ENCODE measurements at places on chromosomes 6 and 20.

DNA sequence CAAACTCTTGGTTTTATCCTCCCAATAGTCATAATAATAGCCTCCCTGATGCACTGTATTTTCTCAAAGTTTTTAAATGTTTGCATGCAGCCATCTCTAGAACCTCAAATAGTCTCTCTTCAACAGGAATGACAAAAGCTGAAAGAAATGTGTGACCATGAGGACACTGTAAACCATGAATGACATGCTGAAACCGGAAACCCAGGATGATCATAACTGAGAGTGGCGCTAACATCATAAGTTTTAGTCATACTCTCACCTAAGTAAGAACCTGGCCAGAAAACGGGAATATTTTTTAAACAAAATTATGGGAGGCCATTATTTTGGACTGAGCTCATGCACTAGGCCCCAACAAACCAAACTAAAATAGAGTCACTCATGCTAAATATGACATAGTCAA is 278.4 kb upstream of the STXBP5 start:
- DNase-seq = no peak

DNA sequence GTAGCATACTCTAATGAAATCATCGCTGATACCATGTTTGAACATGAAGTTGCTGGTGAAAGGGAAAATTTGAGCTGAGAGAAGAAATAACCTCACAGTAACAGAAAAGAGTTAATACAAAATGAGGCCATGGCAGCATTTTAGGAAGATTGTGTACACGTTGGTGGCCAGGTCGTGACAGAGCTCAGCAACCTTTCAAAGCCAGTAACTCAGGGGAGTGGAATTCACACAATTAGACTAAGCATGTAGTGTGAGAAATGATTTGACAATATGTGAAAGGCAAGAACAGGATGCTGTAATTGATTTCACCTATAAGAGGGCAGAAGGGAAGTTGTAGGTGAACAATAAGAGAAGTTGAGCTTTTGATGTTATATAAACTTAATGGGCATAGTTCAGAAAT is 246.3 kb downstream of the OGFRL1 start:
- DNase-seq = no peak

GRCh38 chr6:136184738-136185137 is 65.4 kb downstream of the MTFR2 start:
- no peak for DNase-seq

GRCh38 chr6:169896826-169897456 is 145.5 kb downstream of the ERMARD start:
- DNase-seq = no peak

GRCh38 chr6:25652007-25652515 is at the start of gene SCGN:
Gene SCGN, plus strand, starts transcription at chr6:25652215. Its CDS starts 189 bp downstream, at chr6:25652404.
- no peak for DNase-seq

DNA sequence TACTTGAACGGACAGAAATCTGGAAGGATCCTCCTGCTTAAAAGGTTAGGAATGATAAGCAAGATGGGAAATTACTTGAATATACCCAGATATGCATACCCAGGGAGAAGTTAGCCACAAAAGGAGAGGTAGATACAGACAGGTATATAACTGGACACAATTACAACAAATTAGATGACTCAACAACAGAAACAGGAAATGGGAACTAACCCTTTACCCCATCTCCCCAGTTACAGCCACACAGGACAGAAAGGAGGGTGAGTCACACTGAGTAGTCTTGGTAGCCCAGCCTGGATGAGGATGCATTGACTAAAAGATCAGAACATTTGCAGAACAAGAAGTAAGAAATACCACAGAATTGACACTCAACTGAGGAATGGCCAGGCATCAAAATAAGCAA is 61.2 kb downstream of the C6orf52 start:
- no peak for DNase-seq

DNA sequence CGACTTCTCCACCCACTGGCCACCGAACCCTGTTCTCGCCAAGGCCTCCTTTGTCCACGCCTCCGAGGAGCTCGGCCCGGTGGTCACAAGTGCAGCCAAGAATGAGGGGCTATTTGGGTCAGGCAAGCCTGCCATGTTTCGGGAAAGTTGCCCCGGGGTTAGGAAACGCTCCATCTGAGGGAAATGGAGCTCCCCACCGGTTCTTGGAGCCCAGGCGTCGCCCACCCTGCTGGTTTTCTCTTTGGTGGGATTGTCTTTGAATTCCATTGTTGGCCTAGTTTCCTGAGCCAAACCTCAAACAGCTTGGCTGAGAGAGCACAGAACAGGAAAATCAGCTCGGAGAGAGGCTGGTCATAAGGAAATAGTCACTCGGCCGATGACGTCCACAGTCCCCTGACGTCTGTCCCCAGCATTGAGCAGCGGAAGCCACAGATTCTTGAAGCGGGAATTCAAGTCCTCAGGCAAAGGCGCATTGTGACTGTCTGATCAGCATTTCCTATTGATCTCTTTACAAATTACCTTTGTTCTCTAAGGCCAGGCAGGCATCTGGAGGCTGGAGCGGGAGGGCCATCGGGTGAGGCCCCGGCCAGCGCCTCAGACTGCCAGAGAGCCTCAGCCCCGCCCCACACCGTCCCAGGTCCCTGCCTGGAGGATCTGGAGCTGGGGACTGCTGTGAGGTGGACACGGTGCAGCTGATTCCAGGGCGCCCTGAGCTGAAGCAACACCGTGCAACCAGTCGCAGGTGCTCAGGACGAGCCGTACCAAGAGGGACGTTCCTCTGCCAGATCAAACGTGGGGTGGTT is 138.6 kb downstream of the DLL1 start:
- no peak for DNase-seq

DNA sequence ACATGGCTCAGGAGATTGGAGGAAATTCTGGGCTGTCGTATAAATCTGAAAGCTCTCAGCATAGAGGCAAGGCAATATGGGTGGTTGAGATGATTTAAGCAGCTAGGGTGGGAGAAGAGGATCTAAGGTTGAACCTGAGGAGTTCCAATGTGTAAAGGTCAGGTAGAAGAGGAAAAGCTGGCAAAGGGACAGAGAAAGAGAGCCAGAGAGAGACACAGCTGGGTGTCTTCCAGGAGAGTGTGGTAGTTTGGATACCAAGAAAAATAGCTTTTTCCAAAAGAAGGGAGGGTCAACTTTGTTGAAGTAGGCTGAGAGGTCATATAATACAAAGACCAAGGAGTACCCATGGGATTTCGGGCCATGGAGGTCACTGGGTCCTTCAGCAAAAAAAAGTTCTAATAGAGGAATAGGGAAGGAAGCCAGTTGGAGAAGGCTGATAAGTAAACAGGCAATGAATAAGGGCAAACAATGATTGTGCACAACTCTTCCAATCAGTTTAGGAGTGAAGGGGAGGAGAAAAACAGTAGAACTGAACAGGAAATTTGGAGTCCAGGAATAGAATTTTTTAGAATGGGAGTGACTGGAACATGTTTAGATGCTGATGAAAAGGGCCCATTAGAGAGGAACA is 135.1 kb downstream of the QRSL1 start:
- no peak for DNase-seq

- no peak for DNase-seq
These were observed 3.7 kb downstream of the FOXF2 start for GRCh38 chr6:1392813-1393640.

DNA sequence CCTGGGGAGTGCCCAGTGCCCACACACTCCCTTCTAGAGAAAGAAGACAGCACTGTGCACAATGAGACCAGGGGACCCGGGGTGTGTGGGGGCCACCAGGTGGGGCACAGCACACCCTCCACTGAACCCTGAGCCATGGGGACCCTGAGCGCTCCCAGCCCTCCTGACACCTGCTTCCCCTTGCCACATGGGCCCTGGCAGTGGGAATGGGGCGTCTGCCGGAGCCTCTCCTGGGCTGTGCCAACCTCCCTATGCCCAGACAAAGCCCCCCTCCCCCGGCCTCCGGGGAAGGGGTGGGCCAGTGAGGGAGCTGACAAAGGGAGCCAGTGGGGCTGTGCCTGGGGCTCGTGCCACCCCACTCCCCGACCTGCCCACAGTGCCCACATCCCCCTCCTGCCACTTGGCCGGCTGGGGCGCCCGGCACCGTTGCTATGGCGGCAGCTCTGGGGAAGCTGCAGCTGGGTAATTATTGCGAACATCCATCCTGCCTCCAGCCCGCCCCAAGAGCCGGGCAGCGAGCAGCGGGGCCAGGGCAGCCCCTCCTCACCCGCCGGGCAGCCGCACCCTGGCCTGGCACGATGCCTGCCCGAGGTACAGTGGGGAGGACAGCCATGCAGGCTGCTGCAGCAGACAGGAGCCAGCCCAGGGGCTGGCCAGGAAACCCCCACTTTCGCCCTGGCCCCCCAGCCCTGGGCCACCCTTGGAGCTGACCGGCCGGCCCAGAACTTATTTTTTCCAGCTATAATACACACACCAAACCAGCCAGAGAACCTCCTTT is 41.9 kb upstream of the NOL4L start:
- no peak for DNase-seq

- DNase-seq = no peak
These were observed 96.0 kb downstream of the RIMS1 start for GRCh38 chr6:71982389-71982788.

DNA sequence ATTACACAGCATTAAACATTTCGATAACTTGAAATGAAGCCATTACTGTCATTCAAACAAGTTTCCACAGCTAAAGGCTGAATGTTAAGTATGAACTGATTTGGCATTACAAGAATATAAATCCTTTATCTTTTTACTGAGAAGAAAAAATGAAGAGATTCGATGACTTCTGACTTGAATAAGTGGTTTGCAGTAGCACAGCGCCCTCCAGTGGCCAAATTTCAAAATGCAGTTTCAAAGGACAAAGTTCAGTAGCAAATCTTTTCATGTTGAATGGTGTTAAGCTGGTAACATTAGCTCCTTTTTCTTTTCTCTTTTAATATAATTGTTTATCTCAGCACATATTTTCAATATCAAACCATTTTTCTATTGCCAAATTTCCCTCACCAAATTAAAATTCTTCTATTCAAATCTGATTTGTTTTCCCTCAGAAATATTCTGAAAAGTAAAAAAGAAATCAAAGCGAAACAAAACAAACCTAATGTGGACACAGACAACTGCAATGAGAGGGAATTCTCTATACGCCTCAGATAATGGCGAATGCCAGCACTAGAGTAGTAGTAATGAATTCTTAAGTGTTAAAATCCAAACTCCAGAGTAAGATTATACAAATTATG is 145.7 kb downstream of the BTBD9 start:
- peak; percentile 52 for DNase-seq

DNA sequence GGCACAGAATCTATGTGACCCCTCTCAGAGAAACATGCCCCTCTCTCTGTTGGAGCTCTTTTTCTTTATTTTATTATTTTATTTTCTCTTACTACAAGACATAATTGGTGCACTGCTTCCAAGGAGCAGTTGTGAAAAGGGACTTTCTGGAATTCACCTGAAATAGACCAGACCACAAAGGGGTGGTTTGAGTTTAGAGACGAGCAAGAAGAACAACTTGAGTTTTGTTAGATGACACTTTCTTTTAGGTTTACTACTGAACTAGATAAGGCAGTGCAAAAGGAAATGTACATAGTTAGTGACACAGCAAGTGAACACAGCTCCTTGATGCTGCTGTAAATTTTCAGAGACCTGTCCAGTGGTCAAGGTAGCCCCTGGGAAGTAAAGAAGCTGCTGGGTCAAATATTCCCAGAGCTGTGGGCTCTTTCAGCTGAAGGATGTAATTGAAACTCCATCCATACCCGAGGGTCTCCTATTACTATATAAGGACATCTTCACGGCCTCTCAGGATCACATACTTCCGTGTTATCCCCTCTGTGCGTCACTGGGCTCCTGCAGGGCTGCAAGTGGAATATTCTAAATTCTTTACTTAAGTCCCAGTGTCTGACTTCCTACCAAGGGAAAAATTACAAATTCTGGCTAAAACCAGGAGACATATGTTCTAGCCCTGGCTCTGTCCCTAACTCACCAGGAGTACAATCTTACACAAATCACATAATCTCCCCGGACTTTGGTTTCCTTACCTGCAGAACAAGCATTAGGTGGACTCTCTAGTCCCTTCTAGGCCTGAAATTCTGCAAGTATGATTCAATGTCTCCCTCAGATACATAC is 69.1 kb upstream of the ADTRP start:
- DNase-seq = no peak

DNA sequence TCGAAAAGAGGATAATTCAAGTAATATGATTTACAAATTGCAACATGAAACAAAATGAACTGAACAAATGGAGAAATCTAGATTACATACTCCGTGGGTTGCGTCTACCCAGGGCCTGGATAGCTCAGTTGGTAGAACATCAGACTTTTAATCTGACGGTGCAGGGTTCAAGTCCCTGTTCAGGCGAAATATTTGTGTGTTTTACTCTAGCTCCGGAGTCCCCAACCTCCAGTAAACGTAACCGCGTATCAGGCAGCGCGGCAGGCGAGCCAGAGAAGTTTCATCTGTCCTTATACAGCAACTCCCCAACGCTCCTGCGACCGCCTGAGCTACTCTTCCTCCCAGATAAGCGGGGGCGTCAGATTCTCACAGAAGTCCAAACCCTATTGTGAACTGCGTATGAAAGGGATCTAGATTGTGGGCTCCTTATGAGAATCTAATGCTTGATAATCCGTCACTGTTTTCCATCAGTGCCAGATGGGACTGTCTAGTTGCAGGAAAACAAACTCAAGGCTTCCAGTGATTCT is 176.1 kb downstream of the TRIM27 start:
- peak; percentile 76 for DNase-seq

DNA sequence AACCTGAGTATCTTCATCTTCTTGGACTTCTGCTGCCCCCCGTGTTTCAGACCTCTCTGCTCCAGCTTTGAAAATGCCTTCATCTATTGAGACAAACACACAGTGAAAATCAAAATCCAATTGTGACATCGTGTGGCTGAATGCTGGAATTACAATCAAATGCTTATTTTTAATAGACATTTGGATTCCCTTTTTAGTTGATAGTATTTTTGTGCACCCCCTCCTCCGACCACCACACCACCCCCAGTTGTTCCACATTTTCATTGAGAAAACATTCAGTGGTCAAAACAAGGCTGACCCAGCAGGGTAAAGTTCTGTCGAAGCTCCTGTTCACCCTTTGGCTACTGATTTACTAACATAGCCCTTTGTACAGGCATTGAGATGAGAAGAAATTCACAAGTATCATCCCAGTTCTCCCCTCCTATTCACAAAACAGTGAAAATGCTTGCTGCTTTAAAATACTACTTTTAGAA is 79.0 kb downstream of the NRSN1 start:
- DNase-seq = no peak

DNA sequence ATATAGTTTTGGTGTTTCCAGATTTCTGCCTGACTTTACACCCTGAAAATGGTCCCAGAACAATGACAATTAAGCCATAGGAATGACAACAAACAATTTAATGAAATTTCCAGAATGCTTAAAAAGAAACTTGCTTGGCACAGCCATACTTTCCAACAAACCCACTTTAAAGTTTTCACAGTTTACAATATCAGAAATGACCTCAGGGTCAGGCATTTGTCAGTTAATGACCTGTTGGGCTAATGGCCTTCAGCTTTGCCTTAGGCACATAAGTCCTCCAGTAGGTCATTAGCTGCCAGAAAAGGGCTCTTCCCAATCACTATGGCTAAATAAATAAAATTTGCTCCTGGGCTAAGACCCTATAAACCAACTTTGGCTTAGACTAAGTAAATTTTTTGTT is 144.6 kb upstream of the BEND3 start:
- DNase-seq = no peak
